ENCODE measurements at places on chromosomes 6 and 20. TPM values are rescaled to one million over a fixed set of nuclear protein-coding genes. Genes with fewer than 3 reads are reported as not detected.
A peak's percentile ranks its signal among the peaks of the same experiment; 100 is the strongest.

DNA sequence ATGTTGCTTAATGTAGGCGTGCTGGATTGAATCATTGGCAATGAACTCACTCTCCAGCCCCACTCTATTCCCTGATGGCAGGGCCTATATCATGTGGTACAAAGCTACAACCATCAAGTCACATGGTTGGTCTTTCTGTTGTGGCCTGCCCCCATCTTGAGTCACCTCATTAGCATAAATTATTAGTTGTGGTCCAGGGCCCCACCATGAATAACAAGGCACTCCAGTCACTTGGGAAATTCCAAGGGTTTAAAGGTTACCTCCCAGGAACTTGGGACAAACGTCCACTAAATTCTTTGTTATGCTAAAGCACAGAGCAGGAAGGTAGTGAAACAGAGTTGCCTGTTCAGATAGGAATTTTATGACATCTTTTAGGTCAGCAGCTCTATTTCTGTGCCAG, 193.7 kb downstream of the SLC35F1 start:
- DNase-seq = no peak

DNA sequence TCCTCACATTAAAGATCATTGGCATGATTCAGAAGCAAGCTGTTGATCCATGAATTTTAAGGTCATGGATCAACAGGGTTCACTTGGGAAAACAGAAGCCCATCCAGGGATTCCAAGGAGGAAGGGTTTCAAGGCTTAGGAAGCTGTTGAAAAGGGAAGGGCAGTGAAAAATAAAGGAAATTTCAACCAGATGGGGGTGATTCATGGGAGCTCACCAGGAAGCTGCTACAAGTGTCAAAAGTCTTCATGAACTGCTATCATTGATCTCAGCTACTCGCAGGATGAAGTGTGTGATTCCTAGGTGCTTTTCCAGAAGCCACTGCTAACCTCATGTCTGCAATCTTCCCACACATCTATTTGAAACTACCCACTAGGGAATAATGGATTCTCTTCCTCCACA, 26.2 kb downstream of the ADTRP start:
- no peak for DNase-seq

GRCh38 chr20:64103871-64104666, 3.3 kb downstream of the NPBWR2 start:
- peak; percentile 80 for DNase-seq

- no peak for DNase-seq
These were observed 248.5 kb downstream of the BTBD9 start for GRCh38 chr6:38391206-38391605.

DNA sequence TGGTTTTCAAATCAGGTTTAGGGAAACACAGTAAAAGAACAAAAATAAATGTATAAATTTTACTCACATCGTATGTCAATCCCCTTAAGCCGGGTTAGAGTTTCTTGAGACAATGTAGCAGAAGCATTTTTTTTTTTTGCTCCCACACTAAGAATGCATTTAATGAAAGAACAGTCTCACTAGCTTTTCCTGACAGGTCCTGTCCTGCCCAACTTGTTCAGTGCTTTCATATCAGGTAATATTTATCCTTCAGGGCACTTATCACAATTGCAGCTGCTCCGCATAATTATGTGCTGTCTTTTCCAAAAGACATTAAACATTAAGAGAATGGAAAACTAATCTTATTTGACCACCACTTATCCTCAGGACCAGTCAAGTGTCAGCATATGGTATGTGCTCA, 632.0 kb downstream of the HTR1B start:
- no peak for DNase-seq

DNA sequence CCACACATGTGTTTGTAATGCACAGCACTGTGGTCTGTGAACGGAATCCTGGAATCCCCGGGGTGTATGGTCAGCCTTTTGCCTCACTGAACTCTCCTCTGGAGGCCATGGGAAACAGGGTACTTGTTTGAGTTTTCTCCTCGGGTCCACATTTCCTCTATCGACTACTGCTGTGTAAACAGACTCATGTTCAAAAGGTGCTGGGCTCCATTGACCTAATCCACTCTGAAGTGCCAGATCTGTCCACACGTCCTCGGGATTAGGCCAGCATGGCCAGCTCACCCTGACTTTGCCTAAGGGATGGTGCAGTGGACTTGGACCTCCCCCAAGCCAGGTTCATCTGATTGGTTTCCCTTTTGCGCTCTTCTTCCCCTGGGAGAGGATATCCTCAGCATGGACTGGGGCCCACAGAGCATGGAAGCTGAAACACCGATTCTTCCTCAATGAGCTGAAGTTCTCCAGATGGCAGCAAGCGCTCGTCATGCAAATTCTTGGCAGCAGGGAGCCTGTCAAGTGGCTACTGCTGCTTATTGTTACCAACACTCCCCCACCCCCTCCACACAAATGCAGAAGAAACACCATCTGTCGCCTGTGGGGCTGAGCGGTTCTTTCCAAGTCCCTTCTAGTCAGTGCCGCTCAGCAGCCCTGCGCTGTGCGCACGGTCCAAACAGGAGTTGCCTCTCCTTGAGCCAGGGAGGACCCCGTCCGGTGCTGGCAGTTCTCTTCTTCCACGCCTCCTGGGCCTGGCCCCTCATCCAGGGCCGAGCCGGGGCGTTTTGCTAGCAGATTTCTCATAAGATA, 292.6 kb upstream of the MARCKS start:
- DNase-seq = peak; percentile 72

- DNase-seq = peak; percentile 25
These were observed 46.4 kb upstream of the NT5E start for GRCh38 chr6:85403331-85404015.

- no peak for DNase-seq
These were observed 43.4 kb downstream of the SLC23A2 start for GRCh38 chr20:4957939-4958362.

- DNase-seq = no peak
These were observed 329.3 kb downstream of the NRN1 start for GRCh38 chr6:5677219-5678000.

DNA sequence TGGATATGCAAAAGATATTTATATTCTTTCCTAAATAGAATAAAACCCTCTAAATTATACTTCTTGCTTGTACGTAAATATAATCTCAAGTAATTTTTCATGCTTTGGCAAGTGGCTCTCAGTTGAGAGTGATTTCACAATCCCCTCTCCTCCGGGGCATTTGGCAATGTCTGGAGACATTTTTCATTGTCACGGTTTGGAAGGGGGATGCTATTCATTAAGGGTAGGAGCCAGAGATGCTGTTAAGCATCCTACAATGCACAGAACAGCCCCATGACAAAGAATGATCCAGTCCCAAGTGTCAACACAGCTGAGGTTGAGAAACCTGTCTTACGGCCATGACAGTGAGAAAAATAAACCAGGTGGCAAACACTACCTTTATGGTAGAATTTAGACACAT, 75.7 kb downstream of the AGPAT4 start:
- DNase-seq = no peak

GRCh38 chr6:41732591-41733359, 2.6 kb downstream of the TFEB start:
- DNase-seq = peak; percentile 77

DNA sequence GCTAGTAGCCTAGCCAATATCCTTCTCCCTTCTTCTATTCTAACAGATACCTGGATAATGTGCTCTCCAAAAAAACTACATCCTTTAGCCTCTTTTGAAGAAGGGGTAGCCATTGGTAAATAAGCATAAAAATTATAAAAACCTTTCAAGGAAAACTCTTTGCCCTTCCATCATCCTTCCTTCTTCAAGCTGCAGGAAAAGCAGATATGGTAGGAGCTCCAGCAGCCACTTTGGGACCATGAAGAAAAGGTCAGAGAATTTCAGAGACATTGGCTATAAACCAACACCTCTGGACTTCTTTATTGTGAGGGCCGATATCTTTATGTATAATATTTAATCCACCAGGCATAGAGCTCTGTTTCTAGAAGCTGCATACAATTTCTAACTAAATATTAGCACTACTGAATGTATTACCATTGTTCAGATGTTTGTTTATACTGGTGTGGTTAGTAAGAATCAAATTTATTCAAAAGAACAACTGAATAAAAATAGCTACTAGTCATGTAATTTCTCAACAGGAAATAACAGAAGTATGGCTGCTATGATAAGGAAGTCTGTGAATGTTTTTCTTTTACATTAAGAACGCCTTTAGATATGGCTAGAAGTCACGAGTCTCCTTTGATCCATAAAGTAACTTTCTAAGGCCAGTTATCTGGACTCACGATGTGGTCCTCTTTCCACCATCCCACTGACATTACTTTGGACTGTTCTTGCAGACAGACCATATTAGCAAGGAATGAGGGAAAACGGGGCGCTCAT, 32.2 kb downstream of the MYLK4 start:
- no peak for DNase-seq

- DNase-seq = no peak
These were observed 71.9 kb upstream of the SLC22A16 start for GRCh38 chr6:110548110-110548847.

DNA sequence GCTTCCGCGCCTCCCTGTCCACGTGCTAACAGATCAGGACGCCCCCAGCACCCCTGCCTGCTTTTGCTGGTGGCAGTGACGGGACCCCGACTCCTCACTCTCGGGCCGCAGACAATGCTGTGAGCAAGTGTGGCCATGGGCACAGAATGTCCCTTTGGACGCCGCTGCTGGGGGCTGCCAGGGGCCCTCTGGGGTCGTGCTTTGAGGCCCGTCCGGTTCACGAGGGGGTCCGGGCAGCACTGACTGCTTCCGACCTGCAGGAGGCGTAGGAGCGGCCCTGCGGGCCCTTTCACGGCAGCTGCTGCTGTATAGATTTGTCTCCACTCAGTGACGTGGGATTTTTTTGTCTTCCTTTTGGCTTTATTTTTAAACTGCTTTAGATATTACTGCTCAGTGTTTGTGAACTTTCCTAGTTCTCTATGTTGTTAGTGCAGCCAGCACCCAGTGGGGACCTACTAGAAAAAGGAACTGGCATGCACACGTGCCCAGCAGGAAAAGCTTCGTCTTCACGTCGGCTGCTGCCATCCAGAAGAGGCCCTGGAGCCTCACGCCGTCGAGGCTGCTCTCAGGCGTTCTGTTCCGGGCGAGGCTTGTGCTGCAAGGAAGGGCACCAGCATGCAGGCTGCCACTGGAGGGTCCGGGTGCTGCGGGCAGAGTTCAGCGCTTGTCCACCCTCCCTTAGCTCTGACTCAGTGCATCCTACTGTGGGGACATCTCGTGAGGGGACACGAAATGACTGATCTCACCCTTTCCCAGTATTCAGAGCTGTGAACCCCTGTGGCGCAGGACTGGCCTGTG, 21.7 kb downstream of the UCKL1 start:
- DNase-seq = peak; percentile 92

- peak; percentile 60 for DNase-seq
These were observed 97.3 kb downstream of the ANKRD60 start for GRCh38 chr20:58131151-58131550.

GRCh38 chr6:127201321-127201720, 65.3 kb upstream of the RNF146 start:
- DNase-seq = no peak

GRCh38 chr6:36825994-36826393, 13.2 kb downstream of the CPNE5 start:
- DNase-seq = no peak

DNA sequence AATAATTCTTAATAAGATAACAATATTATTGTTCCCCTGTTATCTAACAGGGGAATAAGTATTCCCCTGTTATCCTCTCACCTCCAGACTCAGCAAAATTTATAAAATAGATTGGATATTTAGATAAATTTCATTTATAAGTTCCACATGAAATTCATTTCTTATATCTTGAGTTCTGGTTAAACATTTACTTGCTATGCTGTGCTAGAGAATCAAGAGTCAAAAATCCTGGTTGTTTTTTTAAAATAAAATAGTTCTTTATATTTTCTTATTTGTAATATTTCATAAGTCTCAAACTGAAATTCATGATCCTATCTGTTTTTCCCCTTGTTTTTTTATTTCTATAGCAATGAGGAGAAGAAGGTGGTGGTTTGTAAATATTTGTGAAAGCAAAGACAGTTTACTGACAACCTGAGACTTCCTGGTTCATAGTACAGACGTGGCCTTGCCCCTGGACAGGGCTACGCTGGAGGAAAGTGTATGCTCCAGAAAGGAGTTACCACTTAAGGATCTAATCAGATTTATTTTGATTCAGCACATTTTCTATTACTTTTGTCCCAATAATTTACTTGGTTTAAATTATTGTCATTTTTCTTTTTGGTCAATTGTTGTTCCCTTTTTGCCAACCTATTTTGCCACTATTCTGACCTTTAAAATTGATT, 37.8 kb upstream of the MARCKS start:
- DNase-seq = no peak

DNA sequence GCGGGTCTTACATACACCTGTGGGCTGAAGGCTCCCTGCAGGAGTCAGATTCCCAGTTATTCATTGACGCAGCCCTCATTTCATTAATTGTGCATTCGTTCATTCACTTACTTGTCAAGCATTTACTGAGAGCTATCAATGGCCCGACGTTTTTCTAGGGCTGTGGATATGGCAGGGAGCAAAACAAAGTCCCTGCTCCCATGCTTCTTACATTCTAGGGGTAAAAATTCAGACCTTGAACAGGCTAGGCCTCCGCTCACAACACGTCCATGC, 369 bp upstream of the NSFL1C start:
- no peak for DNase-seq

DNA sequence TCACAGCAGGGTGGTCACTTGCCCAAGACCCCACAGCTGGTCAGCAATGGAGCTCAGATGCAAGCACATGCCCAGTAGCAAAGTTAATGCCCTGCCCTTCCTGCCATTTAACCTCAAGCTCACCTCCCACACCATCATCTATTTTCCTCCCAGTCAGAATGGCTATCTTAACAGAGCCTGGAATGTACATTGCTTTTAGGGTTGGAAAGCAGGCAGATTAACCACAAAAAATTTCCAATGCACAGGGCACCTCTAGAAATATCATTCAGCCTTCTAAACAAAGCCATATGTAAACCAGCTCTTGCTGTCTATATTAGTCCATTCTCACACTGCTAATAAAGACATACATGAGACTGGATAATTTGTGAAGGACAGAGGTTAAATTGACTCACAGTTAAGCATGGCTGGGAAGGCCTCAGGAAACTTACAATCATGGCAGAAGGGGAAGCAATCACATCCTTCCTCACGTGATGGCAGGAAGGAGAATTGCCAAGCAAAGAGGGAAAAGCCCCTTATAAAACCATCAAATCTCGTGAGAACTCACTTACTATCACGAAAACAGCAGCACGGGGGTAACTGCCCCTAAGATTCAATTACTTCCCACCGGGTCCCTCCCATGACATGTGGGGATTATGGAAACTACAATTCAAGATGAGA, 106.9 kb downstream of the FYN start:
- no peak for DNase-seq

GRCh38 chr6:24004062-24004461, 122.0 kb upstream of the NRSN1 start:
- DNase-seq = no peak

GRCh38 chr6:14713966-14714631, 531.8 kb upstream of the JARID2 start:
- DNase-seq = no peak

Gene NTSR1
- total RNA-seq = 1.1 TPM

Gene BEND3
- total RNA-seq = 24.9 TPM

Gene SIRPB1
- not detected for total RNA-seq

Gene TPBG
- total RNA-seq = 45.5 TPM

Gene ESF1
- total RNA-seq = 15.8 TPM

Gene FHL5
- not detected for total RNA-seq

Gene BCLAF1
- total RNA-seq = 59.0 TPM

Gene RAB44
- total RNA-seq = not detected

Gene STX7
- total RNA-seq = 22.1 TPM

Gene ATP5F1E
- 16.4 TPM for total RNA-seq

Gene EEF1E1
- 109 TPM for total RNA-seq

Data from H7 (cell line).